Stimulated activated CD4-positive, alpha-beta T cell treated with anti-CD3 and anti-CD28 coated beads, Interleukin-4, amount 100 ng/mL, for 1 hour (primary cell): ENCODE measurements at places on chromosomes 11 and 22.
A peak's percentile ranks its signal among the peaks of the same experiment; 100 is the strongest.

DNA sequence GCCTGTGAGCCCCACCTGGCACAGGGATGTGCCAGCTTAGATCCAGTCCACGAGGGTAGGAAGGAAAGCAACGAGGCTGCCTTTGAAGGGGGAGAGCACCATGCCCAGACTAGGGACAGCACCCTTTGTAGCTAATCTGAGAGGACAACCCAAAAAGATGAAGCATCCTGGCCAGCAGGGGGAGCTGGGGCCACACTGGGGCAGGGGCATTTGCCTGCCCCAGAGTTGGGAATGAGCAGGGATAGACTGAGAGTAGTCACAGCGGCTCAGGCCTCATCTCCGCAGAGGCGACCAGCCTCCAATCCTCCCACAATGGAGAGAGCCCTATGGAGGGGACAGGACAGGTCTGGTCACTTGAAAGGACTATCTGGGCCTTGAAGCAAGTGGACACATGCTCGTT, 16.4 kb downstream of the LMO1 start:
- no peak for DNase-seq

DNA sequence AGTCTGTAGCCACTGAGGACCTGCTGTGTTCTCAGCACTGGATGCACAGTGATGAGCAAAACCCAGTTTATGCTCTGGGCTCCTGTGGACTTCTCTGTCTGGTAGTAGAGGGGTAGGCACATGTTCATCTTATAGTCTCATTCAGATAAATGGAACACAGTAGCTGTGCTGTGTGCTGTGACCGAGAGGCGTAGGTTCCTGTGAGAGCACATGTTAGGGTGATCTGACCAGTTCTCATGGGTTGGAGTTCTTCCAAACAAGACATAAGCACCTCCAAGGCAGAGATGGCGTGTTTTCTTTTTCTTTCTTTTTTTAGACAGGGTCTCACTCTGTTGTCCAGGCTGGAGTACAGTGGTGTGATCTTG, 154.8 kb upstream of the RASSF10 start:
- no peak for DNase-seq

GRCh38 chr11:9180784-9181183, 84.4 kb downstream of the DENND5A start:
- no peak for DNase-seq

GRCh38 chr11:58549644-58550043, 26.0 kb downstream of the LPXN start:
- no peak for DNase-seq

DNA sequence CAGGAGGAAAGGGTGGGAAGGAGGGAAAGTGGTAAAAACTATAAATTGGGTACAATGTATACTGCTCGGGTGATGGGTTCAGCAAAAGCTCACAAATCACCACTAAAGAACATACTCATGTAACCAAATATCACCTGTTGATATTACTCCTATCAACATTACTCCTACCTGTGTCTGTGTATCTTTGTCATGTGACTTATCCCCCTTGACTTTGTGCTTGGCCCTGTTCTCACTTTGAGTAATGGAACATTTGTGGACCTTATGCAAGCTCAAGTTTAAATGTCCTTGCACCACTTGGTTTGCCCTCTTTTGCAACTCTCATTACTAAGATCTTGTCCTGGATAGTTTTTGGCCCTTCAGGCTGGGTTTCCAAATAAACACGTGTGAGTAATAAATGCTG, 39.0 kb downstream of the ZNF280B start:
- no peak for DNase-seq

GRCh38 chr11:109845437-109845836, 247.8 kb upstream of the ZC3H12C start:
- DNase-seq = no peak

- no peak for DNase-seq
Measured at GRCh38 chr11:102849311-102849710, 5.9 kb upstream of the MMP3 start.

GRCh38 chr11:117489999-117490679, 162.5 kb downstream of the CEP164 start:
- no peak for DNase-seq

- no peak for DNase-seq
Measured at GRCh38 chr11:132187814-132188213, 817.4 kb downstream of the NTM start.

- no peak for DNase-seq
Measured at GRCh38 chr11:94184362-94184761, 55.7 kb downstream of the PANX1 start.

- no peak for DNase-seq
Measured at GRCh38 chr11:117181586-117182550, 3.3 kb downstream of the SIDT2 start.

- DNase-seq = no peak
Measured at GRCh38 chr11:9752091-9752490, 88.2 kb downstream of the SWAP70 start.

GRCh38 chr11:131964698-131965483, 594.5 kb downstream of the NTM start:
- no peak for DNase-seq

DNA sequence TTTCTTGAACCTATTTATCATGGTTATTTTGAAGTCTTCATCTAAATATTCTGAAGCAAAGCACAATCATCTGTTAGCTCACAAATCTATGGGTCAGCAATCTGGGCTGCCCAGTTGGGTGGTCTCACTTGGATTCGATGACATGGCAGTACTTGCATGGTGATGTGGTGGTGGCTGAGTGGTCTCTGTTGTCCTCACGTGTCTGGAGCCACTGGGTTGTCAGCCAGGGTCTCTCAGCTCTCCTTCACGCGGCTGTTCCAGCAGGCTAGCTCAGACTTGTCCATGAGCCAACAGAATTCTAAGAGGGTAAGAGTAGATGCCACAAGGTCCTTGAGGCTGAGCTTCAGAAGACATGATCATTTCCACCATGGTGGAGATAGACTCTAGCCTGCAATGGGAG, 66.4 kb upstream of the KCNQ1OT1 start:
- DNase-seq = no peak

DNA sequence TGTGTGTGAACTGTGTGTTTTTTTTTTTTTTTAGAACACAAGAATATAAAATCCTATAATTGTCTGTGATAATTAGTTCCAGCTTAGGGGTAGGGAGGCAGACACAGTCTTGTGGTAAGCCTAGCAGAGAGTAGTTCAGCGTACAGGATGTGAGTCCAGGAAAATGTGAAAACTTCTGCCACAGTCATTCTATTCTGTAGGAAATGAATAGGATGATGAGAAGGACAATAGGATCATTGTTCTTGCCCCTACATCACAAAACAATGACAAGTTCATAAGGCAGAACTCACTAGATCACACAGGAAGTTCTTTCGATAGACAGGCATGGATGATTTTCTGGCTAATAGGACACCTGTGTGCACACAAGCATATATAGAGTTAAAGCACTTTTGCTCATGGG, 132.2 kb downstream of the NAV2 start:
- DNase-seq = no peak

DNA sequence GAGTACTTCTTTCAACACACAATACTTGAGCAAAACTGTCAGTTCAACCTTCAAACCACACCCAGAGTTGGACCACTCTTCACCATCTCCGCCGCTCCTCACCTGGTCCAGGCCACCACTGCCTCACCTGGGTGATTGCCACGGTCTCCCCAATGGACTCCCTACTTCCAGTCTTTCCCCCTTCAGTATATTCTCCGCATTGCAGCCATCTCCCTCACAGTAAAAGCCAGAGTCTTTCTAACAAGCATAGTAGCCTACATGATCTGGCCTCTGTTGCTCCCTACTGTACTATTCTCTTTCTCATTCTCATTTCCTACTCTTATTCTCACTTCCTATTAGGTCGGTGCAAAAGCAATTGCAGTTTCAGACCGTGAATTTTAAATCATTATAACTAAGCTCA, 28.5 kb downstream of the AASDHPPT start:
- DNase-seq = no peak

DNA sequence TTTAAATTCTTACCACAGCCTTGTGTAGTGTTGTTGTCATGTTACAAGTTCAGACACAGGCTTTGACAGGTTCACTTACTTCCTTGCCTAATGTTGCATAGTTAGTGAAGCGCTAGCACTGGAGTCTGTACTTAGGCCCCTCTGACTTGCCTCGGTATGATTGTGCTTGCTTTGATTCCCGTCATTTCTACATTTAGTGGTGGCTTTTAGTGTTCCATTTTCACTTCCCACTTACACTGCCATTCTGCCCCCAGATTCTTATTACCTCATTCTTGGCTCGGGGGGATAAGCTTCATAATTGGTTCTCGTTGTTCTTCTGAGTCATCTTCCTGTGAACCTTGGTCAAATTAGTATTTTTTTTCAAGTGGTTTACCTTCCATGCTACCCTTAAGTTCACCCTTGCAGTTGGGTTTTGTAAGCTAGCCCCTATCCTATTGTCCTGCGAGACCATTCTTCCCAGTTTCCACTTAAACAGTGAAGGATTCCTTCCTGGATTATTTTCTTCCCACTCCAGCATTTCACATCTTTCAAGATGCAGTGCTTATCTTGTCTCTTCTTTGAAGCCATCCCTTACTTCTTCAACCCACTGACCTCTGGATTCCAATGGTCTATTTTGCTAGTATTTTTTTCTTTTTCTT, 68.7 kb downstream of the DDX10 start:
- no peak for DNase-seq

DNA sequence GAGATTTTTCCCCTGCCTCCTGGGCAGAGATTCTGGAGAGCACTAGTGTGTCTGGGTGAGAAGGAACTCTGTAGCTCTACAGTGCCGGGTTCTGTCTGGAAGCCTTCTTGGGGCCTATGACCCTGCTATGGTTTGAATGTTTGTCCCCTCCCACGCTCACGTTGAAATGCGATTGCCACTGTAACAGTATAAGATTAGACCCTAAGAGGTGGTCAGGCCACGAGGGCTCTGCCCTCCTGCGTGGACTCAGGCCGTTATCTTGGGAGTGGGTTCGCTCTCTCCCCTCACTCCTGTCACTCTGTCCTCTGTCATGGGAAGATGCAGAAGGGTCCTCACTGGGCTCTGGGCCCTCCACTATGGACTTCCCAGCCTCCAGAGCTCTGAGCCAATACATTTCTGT, 3.5 kb downstream of the AP5B1 start:
- DNase-seq = no peak

GRCh38 chr22:40813912-40814315, 5.2 kb downstream of the SLC25A17 start:
- DNase-seq = no peak

- peak; percentile 38 for DNase-seq
Measured at GRCh38 chr11:65786786-65787636, at the start of gene OVOL1. Gene OVOL1, plus strand, starts transcription at chr11:65787063. Its CDS starts 311 bp downstream, at chr11:65787374.

GRCh38 chr11:130592056-130592455, 143.6 kb downstream of the ADAMTS15 start:
- no peak for DNase-seq

GRCh38 chr11:99568808-99569207, 548.1 kb downstream of the CNTN5 start:
- no peak for DNase-seq

GRCh38 chr11:36156161-36156816, 132.9 kb downstream of the COMMD9 start:
- no peak for DNase-seq

GRCh38 chr11:31805037-31805628, 6.0 kb downstream of the PAX6 start:
- DNase-seq = no peak

DNA sequence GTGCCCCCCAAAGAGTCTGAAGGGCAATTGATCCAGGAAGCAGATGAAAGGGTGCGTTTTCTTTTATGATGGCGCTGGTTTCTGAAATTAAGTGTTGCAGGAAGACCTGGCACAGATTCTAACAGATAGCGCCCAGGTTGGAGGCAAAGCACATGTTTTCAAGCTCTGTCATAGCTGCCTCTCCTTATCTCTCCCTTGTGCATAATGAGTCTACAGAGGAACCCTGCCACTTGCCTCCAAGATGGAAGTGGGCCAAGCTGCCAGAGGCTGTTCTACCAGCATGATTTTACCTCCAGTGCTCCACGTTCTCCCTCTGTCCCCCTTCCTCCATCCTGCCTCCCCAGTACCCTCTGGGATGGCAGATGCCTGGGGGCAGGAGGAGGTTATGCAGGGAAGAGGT, 30.0 kb upstream of the TLCD5 start:
- DNase-seq = no peak

DNA sequence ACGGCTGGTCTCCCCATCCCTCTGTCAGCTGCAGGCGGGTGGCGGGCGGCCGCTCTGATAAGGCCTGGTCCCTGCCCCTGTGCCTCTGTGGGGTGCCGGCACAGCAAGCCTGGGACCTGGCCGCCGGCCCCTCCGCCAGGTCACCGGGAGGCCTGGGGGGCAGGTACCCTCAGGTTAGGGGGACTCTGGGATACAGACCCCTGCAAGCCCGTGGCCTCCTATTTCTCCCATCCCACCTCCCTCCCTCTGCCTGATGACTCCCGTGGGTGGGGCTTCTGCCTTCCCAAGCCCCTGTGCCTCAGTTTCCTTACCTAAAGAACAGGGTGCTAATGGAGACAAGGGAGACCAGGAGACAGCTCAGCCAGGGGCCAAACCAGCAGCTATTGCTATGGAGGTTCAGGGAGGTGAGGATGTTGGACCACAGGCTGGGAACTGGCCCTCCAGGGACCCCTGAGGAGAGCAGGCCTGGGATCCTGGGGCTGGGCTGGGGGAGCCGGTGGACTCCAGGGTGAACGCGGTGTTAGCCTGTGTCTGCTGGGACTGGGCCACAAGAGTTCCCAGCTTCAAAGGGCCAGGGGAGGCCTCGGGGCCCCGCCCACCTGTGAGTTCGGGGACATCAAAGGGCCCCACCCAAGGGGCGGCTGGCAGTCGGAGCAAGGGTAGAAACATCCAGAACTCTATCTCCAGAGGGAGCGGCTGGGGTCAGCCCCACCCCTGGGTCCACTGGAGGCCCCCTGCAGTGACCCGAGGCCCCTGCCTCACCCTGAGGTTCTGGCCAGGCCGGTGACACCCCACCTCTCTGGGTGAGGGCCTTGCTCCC, 32.0 kb upstream of the TH start:
- no peak for DNase-seq

GRCh38 chr11:64248578-64248977, 1.8 kb upstream of the PPP1R14B start:
- DNase-seq = no peak

DNA sequence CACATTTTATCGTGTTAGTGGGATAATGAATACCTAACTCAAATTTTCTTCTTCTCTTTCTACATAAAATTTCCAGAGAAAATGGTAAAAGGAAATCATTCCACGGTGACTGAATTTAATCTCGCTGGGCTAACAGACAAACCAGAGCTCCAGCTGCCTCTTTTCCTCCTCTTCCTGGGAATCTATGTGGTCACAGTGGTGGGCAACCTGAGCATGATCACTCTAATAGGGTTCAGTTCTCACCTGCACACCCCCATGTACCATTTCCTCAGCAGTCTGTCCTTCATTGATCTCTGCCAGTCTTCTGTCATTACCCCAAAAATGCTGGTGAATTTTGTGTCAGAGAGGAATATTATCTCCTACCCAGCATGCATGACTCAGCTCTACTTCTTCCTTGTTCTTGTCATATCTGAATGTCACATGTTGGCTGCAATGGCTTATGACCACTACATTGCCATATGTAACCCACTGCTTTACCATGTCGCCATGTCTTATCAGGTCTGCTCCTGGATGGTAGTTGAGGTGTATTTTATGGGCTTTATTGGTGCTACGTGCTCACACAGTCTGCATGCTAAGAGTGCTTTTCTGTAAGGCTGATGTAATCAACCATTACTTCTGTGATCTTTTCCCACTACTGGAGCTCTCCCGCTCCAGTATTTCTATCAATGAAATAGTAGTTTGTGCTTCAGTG, 24.1 kb downstream of the OR10D3 start:
- no peak for DNase-seq
